ENCODE measurements at places on chromosomes 1 and 21.

DNA sequence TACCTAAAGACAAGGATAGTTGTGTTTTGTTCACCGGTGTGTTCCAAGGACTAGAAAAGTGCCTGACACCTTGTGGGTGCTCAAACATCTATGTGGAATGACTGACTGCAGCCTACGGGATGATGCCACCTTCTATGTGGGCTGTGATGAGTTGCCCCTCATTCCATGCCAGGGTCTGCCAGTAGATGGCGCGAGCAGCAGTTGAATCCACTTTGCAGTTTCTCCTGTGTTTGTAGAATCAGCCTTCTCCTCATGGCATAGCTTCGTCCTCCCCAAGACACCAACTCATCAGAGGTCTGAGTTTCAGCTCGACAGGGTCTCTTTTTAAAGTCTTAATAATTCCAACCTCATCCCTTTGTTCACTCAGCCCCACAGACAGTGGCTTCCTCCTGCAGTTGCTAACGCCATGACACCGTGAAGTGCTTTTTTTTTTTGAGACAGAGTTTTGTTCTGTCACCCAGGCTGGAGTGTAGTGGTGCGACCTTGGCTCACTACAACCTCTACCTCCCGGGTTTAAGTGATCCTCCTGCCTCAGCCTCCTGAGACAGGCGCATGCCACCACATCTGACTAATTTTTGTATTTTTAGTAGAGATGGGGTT, 133.7 kb downstream of the CAPN8 start:
- peak; percentile 24 for DNase-seq

DNA sequence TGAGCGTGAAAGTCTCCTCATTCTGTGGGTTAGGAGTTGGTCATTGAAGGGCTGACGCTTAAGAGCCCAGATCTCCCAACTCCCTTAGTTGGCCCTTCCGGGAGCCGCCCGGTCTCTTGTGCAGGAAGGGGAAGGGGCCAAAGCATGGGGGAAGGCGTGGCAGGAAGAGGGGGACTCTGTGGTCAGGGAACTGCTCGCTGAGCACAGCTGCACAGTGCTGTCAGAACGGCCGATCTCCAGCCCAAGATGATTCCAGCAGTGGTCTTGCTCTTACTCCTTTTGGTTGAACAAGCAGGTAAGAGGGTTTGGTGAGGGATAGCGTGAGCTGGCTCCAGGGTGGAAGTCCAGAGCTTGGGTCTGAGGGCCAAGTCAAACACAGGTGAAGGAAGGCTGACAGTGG, at the start of gene FCER1G:
Gene FCER1G (plus strand): TSS at position 220 of the 400 bp plus-strand sequence. CDS start 27 bp downstream, at position 247.
- no peak for DNase-seq

DNA sequence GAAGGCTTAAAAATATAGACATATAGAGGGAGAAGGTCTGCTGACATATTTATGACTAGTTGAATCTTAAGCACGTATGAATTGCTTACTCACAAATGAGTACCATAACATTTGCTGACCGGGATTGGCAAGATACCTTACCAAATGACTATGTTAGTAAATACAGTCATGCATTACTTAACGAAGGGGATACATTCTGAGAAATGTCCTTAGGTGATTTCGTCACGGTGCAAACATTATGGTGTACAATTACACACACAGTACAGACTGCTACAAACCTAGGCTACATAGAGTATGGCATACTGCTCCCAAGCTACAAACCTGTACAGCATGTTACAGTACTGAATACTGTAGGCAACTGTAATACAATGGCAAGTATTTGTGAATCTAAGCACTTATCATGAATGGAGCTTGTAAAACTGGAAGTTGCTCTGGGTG, 19.4 kb upstream of the UBE2U start:
- no peak for DNase-seq

- peak; percentile 55 for DNase-seq
Observed at GRCh38 chr1:210373878-210374599, 45.3 kb downstream of the HHAT start.

- no peak for DNase-seq
Observed at GRCh38 chr1:9441451-9442133, 97.7 kb upstream of the SLC25A33 start.

- no peak for DNase-seq
Observed at GRCh38 chr1:24849672-24850295, 80.3 kb downstream of the RUNX3 start.

DNA sequence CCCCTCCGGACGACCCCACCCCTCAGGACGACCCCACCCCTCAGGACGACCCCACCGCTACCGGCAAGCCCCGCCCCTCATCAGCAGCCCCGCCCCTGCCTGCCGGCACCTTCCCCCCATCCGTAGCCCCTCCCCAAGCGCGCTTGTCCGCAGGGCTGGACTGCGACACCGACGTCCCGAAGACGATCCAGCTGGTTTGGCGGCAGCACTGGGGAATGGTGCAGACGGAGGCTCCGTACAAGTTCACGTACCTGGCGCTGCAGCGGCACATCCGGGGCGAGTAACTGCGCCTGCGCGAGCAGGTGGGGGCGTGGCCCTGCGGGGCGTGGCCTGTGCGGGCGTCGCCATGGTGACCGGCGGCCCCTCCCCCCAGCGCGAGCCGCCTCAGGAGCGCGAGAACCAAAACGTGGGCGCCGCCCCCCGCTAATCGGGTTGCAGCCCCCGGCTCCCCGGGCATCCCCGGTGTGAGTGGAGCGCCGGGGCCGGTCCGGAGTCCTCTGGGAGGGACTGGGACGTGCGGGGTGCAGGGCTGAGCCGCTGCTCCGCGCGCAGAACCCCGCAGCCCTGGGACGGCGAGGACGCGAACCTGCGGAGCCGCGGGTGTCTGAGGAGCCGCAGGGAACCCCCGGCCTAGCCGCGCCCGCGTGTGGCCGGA, 4.9 kb downstream of the RNF223 start:
- DNase-seq, result peak; percentile 87

GRCh38 chr1:224205438-224205840, 22.4 kb downstream of the DEGS1 start:
- no peak for DNase-seq

GRCh38 chr1:204466416-204467405, 27.9 kb downstream of the PIK3C2B start:
- DNase-seq, result no peak

DNA sequence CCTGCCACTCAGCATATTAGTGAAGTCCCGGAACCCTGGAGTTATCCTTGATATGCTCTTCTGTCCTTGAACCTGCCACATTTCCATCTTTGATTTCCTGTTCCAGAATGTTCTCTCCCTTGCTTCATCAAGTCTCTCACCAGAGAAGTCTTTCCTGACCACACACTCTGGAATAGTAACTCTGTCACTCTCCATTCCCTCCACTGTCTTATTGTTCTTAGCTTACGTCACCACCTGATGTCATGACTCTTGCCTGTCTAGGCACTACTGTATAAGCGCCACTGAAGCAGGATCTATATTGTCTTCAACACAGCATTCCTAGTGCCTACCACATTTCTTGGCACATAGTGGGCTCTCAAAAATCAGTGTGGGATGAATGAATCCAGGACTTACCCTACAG, 65.4 kb upstream of the SMYD2 start:
- DNase-seq, result no peak

GRCh38 chr1:175842550-175842949, 99.2 kb upstream of the TNR start:
- no peak for DNase-seq

DNA sequence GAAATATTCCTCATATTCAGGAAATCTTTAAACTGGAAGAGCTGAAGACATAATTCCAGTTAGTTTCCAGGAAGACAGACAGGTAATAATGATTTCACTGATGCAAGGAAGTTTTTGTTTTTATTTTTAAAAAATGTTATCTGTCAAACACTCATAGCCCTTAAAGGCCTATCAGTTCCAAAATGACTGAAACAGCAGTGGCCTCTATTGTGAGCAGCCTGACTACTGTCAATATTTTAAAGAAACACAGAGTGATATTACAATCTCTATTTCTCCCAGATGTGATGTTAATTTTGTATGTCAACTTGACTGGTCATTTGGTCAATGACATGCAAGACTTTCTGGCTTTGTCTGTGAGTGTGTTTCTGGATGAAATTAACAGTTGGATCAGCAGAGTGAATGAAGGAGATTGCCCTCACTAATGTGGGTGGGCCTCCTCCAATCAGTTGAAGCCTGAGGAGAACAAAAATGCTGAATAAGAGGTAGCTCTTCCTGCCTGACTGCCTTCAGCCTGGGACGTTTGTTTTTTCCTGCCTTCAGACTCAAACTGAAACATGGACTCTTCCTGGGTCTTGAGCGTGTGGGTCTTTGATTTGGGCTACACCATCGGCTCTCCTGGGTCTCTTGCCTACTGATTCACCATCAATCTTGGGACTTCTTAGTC, 31.3 kb upstream of the SLC30A10 start:
- no peak for DNase-seq

GRCh38 chr1:211518330-211519289, 26.6 kb upstream of the RD3 start:
- DNase-seq, result no peak

DNA sequence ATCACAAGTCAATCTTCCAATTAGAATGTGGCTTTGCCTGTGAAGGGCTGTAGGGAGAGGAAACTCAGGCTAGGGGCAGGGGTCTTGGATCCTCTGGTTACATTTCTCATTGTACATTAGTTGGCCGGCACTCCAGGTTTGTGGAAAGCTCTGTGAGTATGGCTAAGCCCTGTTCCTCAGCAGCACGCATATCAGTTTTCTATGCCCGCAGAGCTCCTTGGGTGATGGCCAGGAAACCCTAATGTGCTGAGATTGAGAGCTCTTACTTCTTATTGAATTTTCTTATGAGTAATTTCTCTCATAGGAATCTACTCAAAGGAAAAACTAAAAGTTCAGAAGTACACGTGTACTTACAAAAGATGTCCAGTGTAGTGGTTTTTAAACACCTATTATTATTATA, 30.7 kb upstream of the STMN1 start:
- no peak for DNase-seq

Data from hematopoietic multipotent progenitor cell treated with erythropoietin and hydrocortisone succinate and interleukin-3 and kit ligand, for 17 days (in vitro differentiated cells).